ENCODE measurements at places on chromosomes 2 and 18. TPM values are rescaled to one million over a fixed set of nuclear protein-coding genes. Genes with fewer than 3 reads are reported as not detected.

GRCh38 chr2:230827774-230828271, 36.9 kb upstream of the ITM2C start:
- no peak for DNase-seq

- no peak for DNase-seq
Observed at GRCh38 chr2:11872247-11872947, 126.0 kb downstream of the LPIN1 start.

- DNase-seq, result no peak
Observed at GRCh38 chr2:171566057-171566456, 43.8 kb downstream of the CYBRD1 start.

- DNase-seq, result no peak
Observed at GRCh38 chr2:3179208-3179607, 198.4 kb downstream of the EIPR1 start.

- no peak for DNase-seq
Observed at GRCh38 chr18:20975077-20975476, 136.5 kb downstream of the ROCK1 start.

DNA sequence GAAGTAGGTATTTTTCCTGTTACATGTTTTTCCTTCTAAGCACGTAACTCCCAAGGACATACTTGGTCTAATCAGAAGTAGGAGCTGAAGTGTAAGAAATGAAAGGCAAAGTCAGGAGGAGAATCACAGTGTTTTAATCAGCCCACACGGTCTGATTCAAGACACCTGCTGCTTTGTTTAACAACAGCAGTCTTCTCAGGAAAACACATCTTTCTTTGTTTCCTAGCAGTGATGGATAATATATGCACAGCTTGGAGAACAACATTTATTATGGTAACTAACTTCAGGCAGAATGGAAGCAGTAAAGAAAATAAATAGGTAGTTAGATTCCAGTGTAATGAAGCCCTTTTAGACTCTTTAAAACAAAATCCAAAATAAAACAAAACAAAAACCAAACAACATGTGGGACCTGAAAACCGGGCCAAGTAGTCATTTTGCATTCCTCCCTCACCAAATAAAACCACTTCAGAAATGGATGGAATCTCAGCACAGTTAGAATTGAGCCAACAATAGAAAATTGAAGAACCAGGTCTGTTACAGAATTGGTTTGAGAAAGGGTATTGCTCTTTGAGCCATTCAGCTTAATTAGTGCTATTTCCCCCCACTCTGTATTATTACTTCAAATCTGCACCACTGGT, 61.1 kb upstream of the UGP2 start:
- no peak for DNase-seq

GRCh38 chr2:37219046-37219445, 12.3 kb downstream of the CEBPZ start:
- DNase-seq, result no peak

GRCh38 chr2:125553768-125554167, 1102.2 kb upstream of the GYPC start:
- DNase-seq, result no peak

DNA sequence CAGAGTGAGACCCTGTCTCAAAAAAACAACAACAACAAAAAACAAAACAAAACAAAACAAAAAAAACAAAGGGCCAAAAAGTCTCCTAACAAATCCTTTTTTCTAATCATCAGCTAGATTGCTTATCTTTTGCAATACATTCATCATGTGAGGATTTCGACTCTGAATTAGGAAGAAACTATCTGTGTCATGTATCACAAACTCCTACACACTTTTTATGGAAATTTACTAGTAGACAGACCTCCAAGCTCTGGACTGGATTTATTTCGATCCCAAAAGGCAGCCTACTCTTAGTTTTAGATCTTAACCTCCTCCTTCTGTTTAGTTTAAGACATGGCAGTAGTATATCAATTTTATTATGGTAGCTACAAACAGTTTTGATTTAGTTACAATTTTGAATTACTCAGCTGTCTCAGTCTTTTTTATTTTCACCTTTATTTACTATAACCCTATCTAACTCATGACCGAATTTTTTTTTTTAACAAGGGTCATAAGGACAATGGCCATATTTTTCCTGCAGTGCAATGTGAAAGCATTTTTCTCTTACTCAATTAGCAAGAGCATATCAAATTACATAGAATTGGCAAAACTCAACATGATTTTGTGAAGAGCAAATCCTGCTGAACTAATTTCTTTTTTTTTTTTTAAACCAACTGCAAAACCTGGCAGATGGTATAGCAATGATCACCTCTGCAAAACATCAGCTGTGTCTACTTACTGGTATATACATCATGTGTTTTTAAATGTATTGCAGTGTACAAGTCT, 10.7 kb upstream of the CCDC88A start:
- DNase-seq, result no peak

GRCh38 chr2:75545387-75545786, 15.4 kb downstream of the EVA1A start:
- DNase-seq, result no peak

DNA sequence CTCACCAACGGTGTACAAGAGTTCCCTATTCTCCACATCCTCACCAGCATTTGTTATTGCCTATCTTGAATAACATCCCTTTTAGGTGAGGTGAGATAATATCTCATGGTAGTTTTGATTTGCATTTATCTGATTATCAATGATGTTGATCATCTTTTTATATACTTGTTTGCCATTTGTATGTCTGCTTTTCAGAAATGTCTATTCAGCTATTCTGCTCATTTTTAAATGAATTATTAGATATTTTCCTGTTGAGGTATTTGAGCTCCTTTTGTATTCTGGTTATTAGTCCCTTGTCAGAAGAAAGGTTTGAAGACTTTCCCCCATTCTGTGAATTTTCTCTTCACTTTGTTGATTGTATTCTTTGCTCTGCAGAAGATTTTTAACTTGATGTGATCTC, 695.5 kb upstream of the DDX18 start:
- DNase-seq, result no peak

DNA sequence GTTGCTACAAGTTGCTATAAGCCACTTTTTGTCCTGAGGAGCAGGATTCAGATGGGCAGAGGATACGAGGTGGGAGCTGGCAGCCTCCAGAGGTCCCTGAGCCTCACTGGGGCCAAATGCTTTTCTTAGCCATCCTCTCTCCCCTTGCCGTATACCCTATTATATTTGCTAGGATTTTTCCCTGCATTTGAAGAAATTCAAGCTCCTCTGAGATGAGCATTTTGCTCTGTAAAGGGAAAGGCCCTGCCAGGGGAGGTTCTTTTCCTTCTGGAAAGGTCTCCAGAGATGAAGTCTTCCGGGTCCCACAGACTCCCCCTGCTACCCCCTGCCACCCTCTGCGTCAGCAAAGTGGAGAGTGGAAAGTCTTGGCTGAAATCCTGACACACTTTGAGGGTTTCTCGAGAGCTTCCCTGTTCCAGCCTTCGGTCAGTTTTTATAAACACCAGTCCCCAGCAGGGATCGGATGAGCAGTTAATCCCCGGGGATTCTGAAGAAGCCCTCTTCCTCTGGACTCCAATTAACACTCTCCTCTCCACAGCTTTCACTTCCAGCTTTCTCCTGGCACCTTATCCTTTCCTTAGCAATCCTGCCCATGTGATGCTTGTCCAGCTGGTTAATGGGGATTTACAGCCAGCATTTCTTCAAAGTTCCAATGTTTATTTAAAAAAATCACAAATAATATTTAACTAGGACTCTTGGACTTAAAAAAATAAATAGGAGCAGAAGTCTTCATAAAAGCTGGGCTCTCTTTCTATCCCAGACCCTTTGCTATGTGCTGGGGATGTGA, 13.1 kb downstream of the CYRIA start:
- DNase-seq, result no peak

GPAT2 gene
- total RNA-seq, result 9.4 TPM

SCN3A gene
- total RNA-seq, result 1.4 TPM

SGO2 gene
- 0.96 TPM for total RNA-seq

RAPGEF4 gene
- total RNA-seq, result 79.9 TPM

ESPNL gene
- total RNA-seq, result not detected

GCG gene
- total RNA-seq, result not detected

STAM2 gene
- total RNA-seq, result 4.0 TPM

CIDEA gene
- not detected for total RNA-seq

FAM228A gene
- total RNA-seq, result not detected

IL36A gene
- total RNA-seq, result not detected

Measured in ascending aorta (tissue), 2 donors.